ENCODE measurements at places on chromosomes 16 and 17.

DNA sequence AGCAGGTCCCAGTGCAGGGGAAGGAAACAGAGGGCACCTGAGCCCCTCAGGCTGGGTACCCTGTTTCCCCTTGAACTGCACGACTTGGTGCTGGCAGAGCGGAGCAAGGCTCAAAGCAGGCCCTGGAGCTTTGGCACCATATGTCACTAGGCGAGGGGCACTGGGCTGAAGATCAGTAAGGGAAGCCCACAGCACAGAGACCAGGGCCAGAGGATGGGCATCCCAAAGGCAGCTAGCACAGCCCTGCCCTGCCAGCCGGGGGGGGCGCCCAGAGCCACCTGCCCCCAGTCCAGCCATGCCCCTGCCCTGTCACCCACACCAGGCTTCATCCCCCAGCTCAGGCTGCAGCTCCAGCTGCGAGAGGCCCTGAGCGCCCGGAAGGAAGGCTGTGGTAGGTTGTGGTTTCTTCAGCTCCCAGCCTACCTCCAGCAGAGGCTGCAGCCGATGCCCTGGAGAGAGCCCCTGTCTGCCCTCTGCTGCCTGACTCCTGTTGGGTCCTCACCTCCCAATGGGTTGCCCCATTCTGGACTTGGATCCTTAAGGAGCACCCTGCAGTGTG, 10.9 kb downstream of the NHERF1 start:
- DNase-seq, result no peak

- peak; percentile 84 for DNase-seq
Observed at GRCh38 chr16:69112285-69113129, 7.1 kb downstream of the HAS3 start.

- peak; percentile 89 for DNase-seq
Observed at GRCh38 chr17:68247445-68248198, at the start of gene AMZ2. TSS of gene AMZ2 (plus strand) at chr17:68248043. CDS start at chr17:68250188, 2,145 bp downstream.

DNA sequence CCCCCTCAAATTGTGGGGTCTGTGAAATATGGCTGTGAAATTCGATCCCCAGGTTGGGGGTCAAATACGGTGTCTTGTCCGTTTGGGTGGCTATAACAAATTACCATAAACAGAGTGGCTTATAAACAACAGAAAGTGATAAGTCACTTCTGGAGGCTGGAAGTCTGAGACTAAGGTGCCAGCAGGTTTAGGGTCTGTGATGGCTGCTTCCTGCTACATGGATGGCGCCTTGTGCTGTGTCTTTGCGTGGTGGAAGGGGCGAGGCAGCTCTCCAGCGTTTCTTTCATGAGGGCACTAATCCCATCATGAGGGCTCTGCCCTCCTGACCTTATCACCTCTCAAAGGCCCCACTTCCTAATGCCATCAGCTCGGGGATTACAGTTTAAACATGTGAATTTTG, 120.0 kb downstream of the IRF8 start:
- DNase-seq, result no peak

- DNase-seq, result no peak
Observed at GRCh38 chr17:76156662-76156991, 15.6 kb upstream of the FOXJ1 start.

- peak; percentile 48 for DNase-seq
Observed at GRCh38 chr16:351804-352520, 561 bp downstream of the AXIN1 start.

GRCh38 chr17:45851873-45852272, 7.2 kb downstream of the SPPL2C start:
- no peak for DNase-seq

GRCh38 chr17:2892305-2892971, 96.2 kb downstream of the RAP1GAP2 start:
- peak; percentile 53 for DNase-seq

DNA sequence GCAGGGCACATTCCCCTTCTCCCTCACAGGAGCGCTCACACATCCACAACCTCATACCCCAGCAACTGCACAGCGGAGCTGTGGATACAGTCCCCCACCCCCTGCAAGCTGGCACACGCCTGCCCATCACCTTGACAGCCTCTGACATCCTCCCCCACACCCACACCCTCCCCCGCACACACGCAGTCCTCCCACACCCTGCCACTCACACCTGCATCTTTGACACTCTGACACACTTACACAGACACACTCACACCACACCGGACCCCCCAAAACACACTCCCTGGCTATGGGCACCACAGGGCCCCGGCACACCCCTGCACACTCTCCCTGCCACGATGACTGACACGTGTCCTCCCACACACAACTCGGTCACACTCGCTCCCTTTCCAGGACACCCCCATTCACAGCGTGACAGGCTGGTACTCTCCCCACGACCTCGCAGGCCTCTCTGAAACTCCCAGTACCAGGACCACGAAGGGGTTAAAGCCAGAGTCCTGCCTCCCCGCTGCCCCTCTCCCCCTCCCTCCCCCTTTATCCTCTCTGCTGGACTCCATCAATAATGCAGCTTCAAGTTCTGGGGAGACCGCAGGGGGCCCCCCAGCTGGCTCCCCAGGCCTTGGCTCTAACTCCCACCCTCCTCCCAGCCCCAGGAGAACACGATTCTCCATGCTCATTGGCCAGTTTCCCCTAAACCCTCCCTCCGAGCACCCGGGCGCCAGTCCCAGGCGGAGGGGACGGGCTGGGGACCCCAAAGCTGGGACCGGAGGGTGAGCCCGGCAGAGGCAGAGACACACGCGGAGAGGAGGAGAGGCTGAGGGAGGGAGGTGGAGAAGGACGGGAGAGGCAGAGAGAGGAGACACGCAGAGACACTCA, at the start of gene PPP1R1B:
Gene PPP1R1B, plus strand, starts transcription at position 782 of the 876 bp plus-strand sequence. CDS start 441 bp downstream, outside the sequence.
- DNase-seq, result no peak

DNA sequence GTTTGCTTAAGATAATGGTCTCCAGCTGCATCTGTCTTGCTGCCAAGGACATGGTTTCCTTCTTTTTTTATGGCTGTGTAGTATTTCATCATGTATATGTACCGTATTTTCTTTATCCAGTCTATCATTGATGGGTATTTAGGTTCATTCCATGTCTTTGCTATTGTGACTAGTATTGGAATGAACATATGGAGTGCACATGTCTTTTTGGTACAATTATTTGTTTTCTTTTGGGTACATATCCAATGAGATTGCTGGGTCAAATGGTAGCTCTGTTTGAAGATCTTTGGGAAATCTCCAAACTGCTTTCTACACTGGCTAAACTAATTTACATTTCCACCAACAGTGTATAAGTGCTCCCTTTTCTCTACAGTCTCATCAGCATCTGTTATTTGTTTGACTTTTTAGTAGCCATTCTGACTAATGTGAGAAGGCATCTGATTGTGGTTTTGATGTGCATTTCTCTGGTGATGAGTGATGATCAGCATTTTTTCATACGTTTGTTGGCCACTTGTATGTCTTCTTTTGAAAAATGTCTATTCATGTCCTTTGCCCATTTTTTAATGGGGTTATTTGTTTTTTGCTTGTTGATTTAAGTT, 66.2 kb downstream of the TNFRSF13B start:
- DNase-seq, result no peak

DNA sequence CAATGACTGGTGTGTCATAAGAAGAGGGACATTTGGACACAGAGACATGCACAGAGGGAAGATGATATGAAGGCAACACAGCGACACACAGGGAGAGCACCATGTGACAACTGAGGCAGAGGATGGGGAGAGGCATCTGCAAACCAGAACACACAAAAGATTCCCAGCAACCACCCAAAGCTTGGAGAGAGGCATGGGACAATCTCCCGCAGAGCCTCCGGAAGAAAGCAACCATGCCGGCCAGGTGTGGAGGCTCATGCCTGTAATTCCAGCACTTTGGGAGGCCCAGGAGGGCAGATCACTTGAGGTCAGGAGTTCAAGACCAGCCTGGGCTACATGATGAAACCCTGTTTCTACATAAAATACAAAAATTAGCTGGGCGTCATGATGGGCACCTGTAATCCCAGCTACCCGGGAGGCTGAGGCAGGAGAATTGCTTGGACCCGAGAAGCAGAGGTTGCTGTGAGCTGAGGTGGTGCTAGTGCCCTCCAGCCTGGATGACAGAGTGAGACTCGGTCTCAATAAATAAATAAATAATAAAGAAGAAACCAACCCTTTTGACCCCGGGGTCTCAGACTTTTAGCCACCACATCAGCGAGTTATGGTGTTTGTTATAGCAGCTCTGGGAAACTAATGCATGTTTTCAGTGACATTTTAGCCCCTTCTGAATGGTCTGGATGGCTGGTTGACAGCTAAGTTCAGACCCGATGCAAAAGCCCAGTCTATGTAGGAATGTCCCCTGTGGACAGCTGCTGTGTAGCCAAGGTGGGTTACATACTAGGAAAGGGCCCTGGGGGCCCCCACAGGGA, 13.8 kb upstream of the PLCG2 start:
- DNase-seq, result no peak

DNA sequence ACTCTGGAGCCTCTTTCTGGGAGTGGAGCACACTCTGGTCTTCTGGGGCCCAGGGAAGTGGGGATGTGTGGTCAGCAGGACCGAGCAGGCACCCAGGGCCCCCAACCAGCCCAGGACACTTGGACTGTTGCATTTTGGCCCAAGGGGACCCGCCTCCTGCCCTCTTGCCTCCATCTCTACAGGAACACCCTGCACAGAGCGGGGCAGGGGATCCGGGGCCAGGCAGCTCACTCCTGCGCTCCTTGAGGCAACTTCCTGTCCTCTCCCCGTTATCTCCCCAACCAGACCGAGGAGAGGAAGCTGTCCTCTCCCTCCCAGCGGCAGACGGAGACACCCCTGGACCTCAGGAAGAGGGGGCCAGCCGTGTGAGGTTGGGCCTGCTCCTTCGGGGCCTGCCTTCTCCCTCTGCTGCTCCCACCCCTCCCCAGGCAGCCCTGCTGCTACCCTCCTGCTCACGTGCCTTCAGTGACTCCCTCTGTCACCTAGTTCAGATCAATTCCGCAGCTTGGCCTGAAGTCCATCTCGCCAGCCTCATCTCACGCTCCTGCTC, 10.0 kb upstream of the ATP2A3 start:
- DNase-seq, result no peak

DNA sequence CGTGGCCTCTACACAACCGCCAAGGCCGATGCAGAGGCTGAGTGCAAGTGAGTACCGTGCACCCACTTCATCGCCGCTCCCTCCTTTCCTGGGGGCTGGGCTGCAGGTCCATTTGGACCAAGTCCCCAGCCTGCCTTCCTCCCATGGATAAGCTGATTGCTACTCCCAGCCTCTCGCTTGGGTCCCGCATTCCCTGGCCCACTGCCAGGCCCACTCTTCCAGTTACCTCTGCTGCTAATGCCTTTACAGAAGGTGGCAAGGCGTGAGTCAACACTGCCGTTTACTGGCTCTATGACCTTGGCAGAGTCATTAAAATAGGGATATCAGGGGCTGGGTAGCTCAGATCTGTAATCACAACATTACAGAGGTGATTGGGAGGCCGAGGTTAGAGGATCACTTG, 11.2 kb downstream of the SULT1A2 start:
- no peak for DNase-seq

DNA sequence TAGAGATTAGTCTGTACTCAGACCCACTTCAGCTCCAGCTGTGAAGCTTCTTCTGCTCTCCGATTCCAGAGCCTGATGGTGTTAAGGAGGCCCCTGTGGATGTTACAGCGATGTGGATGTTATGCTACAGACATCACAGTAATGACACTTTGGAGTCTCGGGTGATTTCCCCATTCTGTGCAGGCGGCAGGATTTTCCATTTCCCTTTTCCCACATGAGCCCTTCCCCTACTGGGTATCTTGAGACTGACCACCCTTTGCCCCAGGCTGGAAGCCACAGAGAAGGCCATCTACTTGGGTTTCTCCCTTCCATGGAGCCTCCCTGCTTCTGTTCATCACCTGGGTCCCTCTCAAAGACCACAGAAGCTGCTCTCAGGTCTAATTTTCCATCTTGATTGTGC, 78.3 kb downstream of the KCNJ12 start:
- no peak for DNase-seq

GRCh38 chr16:18942061-18942460, 15.9 kb upstream of the SMG1 start:
- DNase-seq, result no peak

DNA sequence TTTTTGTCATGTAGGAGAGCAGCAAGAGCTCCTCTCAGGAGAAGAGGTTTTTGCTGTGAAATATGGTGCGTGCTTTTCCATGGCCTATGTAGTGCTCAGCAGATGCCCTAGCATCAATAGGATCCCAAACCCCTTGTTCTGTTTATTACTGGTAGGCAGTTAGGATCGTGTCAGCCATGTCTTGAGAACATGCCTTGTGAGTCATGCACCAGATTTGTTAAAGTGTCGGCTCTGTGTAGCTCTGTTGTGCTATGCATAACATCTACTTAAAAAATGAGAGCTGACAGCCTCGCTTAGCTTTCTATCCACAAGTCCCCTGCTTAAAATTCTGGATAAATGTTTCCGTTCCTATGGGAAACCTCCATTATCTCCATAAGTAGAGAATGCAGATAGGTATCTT, 4.4 kb upstream of the EIF4A3 start:
- peak; percentile 38 for DNase-seq

- no peak for DNase-seq
Observed at GRCh38 chr16:12287796-12288536, 311.4 kb downstream of the SNX29 start.

DNA sequence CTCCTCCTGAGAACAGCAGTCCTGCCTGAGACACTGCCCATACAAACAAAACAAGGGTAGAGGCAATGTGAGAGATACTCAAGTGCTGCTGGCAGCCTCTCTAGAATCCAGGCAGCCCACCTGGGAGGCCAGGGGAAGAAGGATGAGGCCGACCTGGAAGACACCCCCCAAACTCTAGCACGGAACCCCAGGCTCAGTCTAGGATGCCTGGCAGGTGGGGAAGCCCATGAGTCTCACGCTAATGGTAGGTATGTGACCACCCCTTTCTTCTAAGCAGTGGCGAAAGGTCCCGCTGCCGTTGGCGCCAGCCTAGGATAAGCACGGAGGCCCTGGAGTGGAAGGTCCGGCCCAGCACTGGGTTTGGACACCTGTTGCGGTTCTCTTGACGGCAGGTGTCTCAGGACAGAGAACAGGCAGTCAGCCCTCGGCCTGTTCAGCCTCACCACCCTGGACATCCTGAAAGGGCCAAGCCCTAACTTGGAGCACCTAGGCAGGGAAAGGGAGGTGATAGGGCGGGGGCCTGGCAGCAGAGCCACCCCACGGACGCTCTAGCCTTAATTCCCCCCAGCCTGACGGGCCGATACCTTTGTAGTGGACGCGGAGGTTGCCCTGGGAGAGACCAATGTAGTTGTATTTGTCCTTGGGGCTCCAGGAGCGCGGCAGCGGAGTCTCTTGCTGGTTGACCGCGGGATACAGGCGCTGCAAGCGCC, 487 bp downstream of the RANBP10 start:
- no peak for DNase-seq

Measured in hepatic stellate cell (primary cell).